ENCODE measurements at places on chromosomes 2 and 18.

DNA sequence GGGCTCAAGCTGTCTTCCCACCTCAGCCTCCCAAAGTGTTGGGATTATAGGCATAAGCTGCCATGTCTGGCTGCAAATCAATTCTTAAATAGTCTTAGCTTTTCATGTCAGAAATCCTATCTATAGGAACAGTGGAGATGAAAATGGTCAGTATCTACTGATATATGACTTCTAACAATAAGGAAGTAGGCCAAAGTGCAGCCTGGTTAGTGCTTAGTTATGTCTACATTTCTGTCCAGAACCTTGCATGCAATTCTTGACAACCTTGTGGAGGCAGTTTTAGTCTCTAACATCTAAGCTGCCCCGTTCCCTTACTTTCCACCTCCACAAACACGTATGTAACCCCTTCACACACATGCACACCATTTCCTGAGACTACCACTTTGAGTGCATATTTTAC is 169.2 kb upstream of the SPATS2L start:
- no peak for DNase-seq

- DNase-seq, result no peak
Observed at GRCh38 chr18:54679318-54680149, 88.5 kb downstream of the DYNAP start.

DNA sequence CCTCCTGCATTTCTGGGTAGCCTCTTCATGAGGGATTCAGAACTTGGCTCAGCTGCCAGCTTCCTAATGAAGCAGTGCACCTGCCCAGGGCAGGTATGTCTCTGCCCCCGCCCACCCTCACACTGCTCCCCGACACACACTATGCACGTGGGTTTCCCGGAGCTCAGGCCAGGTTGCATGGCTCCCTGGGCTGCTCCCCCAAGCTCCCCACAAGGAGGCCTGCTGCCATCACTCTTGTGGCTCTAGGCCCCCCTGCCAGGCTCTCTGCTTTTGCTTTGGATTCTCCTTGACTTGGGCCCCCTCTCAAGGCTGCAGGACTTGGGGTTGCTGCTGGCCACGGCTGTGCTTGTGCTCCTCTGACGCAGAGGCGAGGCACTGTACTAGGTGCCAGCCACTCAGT is 43.6 kb downstream of the ADD2 start:
- DNase-seq, result no peak

GRCh38 chr2:69241093-69241492 is 145.9 kb downstream of the GFPT1 start:
- no peak for DNase-seq

DNA sequence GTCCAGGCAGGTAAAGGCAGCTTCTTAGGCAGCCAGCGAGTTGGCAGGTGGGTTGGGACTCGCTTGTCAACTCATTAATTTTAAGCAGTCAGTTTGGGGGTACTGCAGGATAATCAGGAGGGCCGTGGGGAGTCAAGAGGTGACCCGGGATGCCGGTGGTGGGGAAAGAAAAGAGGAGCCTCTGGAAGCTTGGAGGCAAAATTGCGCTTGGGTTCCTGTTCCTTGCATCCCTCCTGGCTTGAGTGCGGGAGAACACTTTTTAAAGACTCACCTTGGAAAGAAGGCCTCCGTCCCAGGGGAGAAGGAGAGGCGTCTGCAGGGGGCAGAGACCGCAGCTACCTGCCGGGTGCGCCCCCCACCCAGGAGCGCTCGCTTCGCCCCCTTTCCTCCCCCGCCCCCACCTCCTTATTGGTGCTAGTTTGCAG is at the start of gene KCNJ3:
Gene KCNJ3, plus strand, starts transcription at position 400 of the 425 bp plus-strand sequence. CDS start 81 bp downstream, outside the sequence.
- DNase-seq, result no peak

- DNase-seq, result no peak
Observed at GRCh38 chr2:219125886-219126270, 34.7 kb downstream of the NHEJ1 start.
